Posterior vena cava (tissue), 2 donors: ENCODE measurements at places on chromosomes 16 and 17. TPM values are rescaled to one million over a fixed set of nuclear protein-coding genes. Genes with fewer than 3 reads are reported as not detected.

The C16orf46 gene
- total RNA-seq: not detected

The RNF157 gene
- 1.9 TPM for total RNA-seq

The CASKIN2 gene
- total RNA-seq: 51.1 TPM

The SPNS2 gene
- 20.9 TPM for total RNA-seq

The PARD6A gene
- total RNA-seq: 2.9 TPM

The CD7 gene
- total RNA-seq: 3.0 TPM

DNA sequence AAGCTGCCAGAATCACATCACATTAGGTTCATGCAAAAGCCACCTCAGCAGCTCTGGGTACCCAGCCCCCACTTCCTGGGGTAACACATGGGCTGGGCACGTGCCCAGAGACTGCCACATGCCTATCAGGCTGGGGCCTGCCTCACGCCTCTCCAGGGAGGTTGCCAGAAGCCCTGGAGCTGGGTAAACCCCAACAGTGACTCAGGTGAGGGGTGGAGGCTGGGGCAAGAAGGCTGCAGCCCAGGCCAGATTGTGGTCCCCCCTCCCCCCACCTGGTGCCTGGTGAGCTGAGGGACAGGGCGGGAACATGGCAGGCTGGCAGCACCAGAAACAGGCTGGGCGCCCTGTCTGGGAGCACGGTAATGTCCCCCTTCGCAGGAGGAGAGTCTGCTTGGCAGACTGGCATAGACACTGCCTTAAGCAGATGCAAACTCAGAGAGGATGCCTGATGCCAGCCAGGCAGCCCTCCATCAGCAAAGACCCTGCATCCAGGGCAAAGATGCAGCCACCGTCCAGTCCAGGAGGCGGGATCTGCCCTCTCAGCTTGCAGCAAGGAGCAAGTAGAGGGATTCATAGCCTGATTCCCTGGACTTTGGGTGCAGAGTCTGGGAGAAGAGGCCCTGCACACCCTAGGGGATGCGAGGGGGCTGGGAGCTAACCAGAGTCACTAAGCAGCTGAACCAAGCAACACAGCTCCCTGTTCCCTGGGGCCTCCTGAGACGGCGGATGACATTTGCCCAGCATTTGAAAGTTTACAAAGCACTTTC lies 28.8 kb downstream of the NGFR start:
- no peak for DNase-seq

DNA sequence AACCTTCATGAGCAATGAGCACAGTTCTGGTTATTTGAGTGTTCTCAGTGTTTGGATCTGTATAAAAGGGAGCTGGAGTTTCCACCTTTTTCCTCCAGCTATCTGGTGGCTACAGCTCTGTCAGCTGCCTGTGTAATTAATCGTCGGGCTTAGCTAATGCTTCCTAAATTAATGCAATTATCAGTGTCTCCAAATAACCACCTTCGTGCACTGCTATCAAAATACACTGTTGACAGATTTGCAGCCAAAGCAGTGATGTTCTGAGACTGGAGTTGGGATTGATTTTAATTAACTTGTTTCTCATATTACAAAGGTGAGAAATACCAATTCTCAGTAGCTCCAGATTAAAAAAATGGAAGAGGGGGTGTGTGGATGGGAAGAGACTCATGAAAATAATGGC lies 325.8 kb downstream of the CBLN1 start:
- DNase-seq: no peak

DNA sequence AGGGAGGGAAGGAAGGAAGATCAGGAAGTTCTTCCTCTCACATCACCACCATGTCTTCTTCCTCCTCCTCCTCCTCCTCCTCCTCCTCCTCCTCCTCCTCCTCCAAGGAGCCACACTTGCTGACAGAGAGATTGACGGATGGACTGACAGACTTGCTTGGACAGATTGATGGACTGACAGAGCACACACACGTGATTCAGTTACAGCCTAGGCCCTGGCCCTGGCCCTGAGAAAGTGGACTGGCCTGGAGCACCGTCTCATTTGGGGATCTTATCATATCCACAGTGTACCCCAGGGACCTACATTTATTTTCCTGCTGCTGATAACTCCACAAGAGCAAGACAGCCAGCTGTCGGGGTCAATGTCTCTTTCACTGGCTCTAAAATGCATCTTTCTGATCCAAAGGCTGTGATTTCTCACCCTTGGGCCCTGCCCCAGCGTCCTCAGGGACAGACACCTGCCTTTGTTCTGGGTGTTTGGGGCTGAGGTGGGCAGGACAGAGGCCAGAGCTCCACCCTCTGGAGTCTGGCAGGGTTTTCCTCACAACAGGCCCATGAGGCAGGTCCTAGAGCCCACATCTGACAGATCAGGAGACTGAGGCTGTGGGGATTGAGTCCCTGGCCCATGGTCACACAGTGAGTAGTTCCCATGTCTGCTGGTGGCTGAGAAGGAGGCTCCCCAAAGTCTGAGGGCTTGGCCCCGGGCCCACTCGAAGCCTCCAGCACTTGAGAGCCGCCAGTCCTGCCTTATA lies 2.3 kb upstream of the P2RX1 start:
- DNase-seq: no peak

GRCh38 chr16:68707340-68708152 lies 29.5 kb upstream of the CDH1 start:
- no peak for DNase-seq

DNA sequence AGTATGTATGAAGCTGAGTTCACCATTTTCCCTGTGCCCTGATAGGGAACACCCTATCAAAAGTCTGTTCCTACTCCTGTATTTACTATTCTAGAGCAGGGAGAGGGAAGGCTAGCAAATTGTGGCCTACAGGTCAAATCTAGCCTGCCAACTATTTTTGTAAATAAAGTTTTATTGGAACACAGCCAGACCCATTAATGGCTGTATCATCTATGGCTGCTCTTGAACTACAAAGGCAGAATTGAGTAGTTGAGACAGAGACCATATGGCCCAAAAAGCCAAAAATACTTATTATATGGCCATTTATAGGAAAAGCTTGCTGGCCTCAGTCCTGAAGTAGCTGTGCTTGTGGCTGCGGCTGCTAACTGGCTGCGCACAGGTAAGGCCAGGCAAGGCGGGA lies 4.3 kb upstream of the ALDOC start:
- no peak for DNase-seq

DNA sequence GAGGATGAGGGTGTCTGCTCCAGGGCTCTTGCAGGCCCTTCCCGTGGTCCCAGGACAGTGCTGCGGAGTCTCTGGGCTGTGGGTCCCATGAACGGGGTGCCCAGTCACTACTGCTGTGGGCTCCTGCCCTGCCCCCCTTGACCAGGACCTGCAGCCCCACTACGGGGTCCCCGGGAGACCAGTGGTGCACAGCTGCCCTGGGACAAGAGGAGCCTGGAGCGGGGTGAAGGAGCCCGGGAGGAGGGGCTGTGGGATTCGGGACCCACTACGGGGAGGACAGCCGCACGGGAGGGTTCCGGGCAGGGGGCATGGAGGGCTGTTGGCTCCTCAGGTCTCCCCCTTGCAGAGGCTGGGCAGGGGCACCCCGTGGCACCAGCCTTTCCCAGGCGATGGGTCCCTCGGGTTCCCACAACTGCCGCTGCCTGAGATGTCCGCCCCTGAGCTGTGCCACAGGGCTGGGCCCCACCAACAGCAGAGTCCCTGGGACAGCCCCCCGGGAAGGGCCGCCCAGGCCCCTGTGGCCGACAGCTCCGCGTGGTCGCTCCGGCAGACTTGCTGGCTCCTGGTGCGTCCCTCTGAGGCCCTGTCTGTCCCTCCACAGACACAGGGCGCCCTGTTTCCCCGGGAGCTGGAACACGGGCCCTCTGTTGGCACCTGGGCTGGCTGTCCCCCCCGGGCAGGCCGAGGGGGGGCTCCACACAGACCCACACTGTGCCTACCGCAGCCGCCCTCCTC lies 52.1 kb upstream of the GNG13 start:
- no peak for DNase-seq

DNA sequence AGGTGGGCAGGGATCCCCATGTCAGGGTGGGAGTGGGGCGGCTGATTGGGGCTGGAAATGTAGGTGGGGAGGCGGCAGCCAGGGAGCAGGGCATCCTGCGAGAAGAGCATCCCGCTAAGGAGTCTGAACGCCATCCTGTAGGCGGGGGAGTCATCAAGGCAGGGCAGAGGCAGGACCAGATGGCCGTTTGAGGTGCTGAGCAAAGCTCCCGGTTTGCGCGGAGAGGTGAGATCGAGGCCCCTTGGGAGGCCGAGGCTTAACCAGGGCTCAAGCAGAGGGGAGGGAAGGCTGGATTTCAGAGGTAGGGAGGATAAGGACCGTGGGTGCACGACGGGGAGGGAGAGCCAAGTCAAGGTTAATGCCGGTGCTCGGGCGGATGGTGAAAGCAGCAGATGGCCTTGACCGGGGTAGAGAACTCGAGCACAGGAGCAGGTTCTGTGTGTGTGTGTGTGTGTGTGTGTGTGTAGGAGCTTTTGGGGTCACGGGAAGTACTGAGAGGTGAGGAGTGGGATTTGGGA lies 472 bp upstream of the NME2 start:
- no peak for DNase-seq

- no peak for DNase-seq
Measured at GRCh38 chr16:85328676-85329058, 216.4 kb upstream of the CIBAR2 start.

- DNase-seq: peak; percentile 36
Measured at GRCh38 chr17:31830971-31831858, 27.8 kb downstream of the COPRS start.

GRCh38 chr16:49620158-49620868 lies 235.6 kb downstream of the ZNF423 start:
- DNase-seq: peak; percentile 94

- DNase-seq: no peak
Measured at GRCh38 chr17:81737947-81738800, 26.1 kb downstream of the SLC25A10 start.

DNA sequence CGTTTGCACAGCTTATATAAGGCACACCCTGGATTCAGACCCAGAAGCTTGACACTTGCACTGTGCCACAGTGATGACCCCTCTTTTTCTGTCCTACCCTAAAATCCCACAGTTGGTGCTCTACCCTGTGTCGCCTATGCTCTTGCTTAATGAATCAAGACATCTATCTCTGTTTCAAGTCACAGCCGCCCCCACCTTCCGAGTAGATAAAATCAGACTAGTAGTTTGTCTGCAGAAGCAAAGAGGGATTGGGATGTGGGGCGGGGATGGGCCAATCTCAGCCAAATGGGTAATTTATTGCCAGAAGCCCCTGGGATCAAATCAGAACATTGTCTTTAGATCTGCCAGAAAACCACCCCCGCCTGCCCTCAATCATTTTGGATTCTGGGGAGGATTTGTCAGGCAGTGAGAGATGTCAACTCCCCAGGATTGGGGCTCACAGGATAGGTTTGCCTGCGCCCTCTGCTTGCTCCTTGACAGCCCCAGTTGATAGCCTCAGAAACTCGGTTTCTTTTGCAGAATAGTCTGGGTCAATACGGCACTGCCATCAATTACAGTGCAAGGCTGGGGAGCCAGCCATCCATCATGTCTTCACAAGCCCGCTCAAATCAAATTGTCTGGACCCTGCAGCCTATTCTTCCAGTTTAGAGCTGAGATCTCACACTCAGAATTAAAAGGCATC lies 520.8 kb downstream of the GRIN2A start:
- no peak for DNase-seq

- DNase-seq: peak; percentile 22
Measured at GRCh38 chr17:41490000-41490990, 585 bp upstream of the KRT36 start.

GRCh38 chr17:81961087-81961511 lies at the start of gene NOTUM:
Gene NOTUM (minus strand): TSS chr17:81961187. CDS start chr17:81960909, 278 bp downstream.
- no peak for DNase-seq

- DNase-seq: no peak
Measured at GRCh38 chr16:86910161-86910769, 331.9 kb downstream of the FOXL1 start.

DNA sequence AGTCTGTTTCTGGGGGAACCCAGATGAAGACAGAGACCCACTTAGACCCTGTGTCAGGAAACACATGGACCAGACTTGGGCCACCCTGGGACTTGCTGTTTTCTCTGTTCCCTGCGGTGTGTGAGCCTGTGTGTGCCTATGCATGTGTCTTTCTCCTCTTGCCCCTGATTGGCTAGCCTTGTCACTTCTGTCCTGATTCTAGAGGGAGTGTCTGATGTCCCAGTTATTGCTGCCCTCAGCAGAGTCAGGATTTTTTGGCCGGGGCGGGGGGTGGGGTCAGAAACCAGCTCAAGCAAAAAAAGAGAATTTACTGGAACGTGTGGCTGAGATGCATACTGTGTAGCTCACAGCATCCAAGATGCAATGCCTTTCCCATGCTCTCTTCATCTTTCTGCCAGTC lies 30.5 kb downstream of the PLCG2 start:
- DNase-seq: no peak
